Astrocyte (in vitro differentiated cells and primary cell): ENCODE measurements at places on chromosomes 3 and 15. TPM values are rescaled to one million over a fixed set of nuclear protein-coding genes. Genes with fewer than 3 reads are reported as not detected.

The IGSF10 gene
- total RNA-seq, result 0.43 and 0.84 TPM in 2 replicates

The PEAK1 gene
- total RNA-seq, result 58.5 and 62.3 TPM in 2 replicates

The KY gene
- 0.11 TPM in 1 of 2 replicates, not detected in the other for total RNA-seq

The SEC22A gene
- 10.9 and 16.9 TPM in 2 replicates for total RNA-seq

The SERPINI2 gene
- 0.32 TPM in 1 of 2 replicates, not detected in the other for total RNA-seq

The SLC35G2 gene
- total RNA-seq, result 9.4 and 10.1 TPM in 2 replicates

The FAM174B gene
- 10.2 and 11.2 TPM in 2 replicates for total RNA-seq

The SCAMP5 gene
- 18.7 and 23.1 TPM in 2 replicates for total RNA-seq

The PKM gene
- total RNA-seq, result 2,189 and 2,288 TPM in 2 replicates

The SLC7A14 gene
- total RNA-seq, result 0.23 TPM in 1 of 2 replicates, not detected in the other

The ABHD14A gene
- total RNA-seq, result 10.9 and 11.8 TPM in 2 replicates

The FANCD2OS gene
- not detected in 2 replicates for total RNA-seq

The DLEC1 gene
- total RNA-seq, result 0.19 and 0.54 TPM in 2 replicates

The NLGN1 gene
- total RNA-seq, result 0.91 and 1.2 TPM in 2 replicates

The GRM2 gene
- 0.12 and 0.25 TPM in 2 replicates for total RNA-seq

The RPL39L gene
- 6.5 and 7.6 TPM in 2 replicates for total RNA-seq

DNA sequence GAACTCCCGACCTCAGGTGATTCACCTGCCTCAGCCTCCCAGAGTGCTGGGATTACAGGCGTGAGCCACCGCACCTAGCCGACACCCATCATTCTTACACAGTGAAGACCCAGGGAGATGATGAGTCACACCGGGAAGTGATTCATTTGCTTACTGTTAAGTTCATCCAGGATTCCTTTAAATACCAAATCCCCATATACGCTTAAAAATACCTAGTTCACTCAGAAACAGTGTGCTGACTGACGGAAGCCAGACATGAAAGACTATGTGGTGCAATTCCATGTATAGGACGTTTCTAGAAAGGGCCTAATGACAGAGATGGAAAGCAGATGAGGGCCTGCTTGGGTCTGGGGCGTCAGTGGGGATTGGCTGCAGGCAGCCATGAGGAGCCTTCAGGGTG, 75.2 kb downstream of the APBA2 start:
- no peak overlapping the region for H3K27ac ChIP-seq
- peak; percentile 95 for DNase-seq
- no peak overlapping the region for H3K4me3 ChIP-seq
- H3K36me3 ChIP-seq, result no peaks in the 10 kb centered on the region
- H3K4me1 ChIP-seq, result peaks cover 14% of the 10 kb centered on the region
- no peaks in the 10 kb centered on the region for H3K27me3 ChIP-seq

- H3K4me1 ChIP-seq, result peaks cover 37% of the 10 kb centered on the region
- no peaks in the 10 kb centered on the region for H3K36me3 ChIP-seq
- DNase-seq, result peak; percentile 94
Observed at GRCh38 chr3:102182162-102182561, 252.7 kb upstream of the ZPLD1 start.

DNA sequence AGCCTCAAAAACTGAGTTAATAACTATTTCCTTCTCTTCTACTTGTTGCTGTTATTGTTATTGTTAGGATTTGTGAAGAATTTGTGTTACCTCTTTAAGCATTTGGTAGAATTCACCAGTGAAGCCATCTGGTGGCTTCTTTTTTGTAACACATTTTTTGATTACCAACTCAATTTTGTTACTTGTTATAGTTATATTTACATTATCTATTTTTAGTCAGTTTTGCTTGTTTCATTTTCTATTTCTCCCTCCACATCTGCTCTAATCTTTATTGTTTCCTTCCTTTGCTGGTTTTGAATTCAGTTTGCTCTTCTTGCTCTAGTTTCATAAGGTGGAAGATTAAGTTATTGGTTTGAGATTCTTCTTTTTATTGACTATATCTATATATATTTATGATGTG, 3.7 kb upstream of the SLC9C1 start:
- peaks cover 3% of the 10 kb centered on the region for H3K4me1 ChIP-seq
- no peaks in the 10 kb centered on the region for H3K36me3 ChIP-seq
- no peak for DNase-seq
- no peaks in the 10 kb centered on the region for H3K27me3 ChIP-seq
- H3K27ac ChIP-seq, result no peak overlapping the region

DNA sequence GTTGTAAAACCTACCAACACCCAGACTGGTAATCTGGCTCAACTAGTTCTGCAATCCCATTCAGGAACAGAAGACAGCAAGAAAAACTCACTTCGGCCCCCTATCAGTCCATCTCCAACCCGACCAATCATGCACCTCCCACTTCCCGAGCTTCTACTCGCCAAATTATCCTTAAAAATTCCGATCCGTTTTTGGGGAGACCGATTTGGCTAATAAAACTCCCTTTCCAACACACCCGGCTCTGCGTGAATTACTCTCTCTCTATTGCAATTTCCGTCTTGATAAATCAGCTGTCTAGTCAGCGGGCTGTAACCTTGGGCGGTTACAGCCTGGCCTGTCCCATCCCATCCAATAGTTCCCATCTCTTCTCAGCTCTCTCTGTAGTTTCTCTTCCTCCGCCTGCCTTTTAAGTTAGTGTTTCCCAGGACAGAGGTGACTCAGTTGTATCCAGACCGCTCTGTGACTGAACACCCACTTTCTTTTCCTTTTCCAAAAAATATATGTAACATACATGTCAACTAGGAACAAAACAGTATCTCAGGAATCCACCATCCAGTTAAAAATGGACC, 780 bp upstream of the ACAD9 start:
- DNase-seq, result peak; percentile 66
- H3K27ac ChIP-seq, result peak overlapping the region; percentile 98
- H3K36me3 ChIP-seq, result peaks cover 6% of the 10 kb centered on the region
- peak overlapping the region; percentile 81 for H3K4me3 ChIP-seq
- peaks cover 2% of the 10 kb centered on the region for H3K27me3 ChIP-seq

DNA sequence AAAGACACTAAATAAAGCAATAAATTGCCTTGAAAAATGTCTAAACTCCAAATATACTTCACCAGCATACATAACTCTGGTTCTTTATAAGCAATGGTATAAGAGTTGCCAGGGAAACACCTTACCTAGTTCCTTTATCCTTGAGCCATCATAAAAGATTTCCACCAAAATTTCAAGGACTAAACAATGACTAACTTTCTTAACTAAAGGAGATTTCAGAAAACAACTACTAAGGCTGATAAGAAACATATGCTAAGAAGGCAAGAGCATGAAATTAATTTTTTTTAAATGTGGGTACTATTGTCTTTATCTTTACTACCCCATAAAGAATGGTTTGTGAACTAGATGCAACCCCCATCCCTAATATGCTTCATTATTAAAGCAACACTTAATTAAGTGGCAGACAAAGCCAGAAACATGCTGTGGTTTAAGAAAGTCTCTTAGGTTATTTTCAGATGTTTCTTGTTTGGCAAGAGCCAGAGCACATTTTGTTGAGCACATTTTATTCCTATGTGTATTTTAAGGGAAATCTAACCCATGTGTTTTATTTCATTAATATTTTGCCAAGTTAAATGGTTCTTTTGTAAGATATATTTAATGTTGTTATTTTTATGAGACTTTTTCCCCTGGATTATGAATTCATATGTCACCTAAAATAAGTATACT, 17.4 kb upstream of the VEPH1 start:
- no peak for DNase-seq
- no peaks in the 10 kb centered on the region for H3K27me3 ChIP-seq
- no peaks in the 10 kb centered on the region for H3K36me3 ChIP-seq
- H3K4me3 ChIP-seq, result no peak overlapping the region

- no peaks in the 10 kb centered on the region for H3K4me1 ChIP-seq
- no peaks in the 10 kb centered on the region for H3K27me3 ChIP-seq
- H3K27ac ChIP-seq, result no peak overlapping the region
- no peaks in the 10 kb centered on the region for H3K36me3 ChIP-seq
- DNase-seq, result no peak
Observed at GRCh38 chr3:18489939-18490338, 64.8 kb upstream of the SATB1 start.

DNA sequence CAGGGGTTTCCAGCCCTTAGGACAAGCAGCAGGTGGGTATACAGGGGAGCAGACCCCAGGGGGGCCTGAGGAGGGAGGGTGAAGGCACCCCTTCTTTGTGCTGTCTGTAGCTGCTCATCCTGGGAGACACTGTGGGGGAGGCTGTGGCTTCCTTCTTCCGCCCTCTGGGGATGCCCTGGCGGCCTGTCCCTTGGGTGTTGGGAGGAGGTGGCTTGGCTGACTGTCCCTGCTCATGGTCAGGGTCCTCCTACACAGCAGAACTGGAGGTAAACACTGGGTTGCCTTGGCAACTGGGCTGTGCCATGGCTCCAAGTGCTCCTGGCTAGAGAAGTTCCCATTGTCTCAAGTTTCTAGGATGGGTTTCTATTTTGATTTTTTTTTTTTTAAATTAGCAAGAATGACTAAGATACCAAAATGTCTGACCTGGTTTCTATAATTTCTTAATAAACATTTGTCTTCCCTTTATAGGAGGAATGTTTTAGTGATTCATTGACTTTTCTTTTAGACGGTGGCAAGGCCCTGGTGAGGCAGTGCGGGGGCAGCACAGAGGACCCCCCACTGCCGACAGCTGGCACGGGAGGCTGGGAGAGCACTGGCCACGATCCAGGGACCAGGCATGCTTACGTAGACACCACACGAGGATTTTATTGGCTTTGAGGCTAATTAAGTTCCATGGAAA, 12.4 kb downstream of the KLF13 start:
- H3K4me1 ChIP-seq, result peaks cover 21% of the 10 kb centered on the region
- H3K4me3 ChIP-seq, result no peak overlapping the region
- H3K27me3 ChIP-seq, result no peaks in the 10 kb centered on the region
- H3K27ac ChIP-seq, result peak overlapping the region; percentile 78
- no peaks in the 10 kb centered on the region for H3K36me3 ChIP-seq
- DNase-seq, result peak; percentile 77

DNA sequence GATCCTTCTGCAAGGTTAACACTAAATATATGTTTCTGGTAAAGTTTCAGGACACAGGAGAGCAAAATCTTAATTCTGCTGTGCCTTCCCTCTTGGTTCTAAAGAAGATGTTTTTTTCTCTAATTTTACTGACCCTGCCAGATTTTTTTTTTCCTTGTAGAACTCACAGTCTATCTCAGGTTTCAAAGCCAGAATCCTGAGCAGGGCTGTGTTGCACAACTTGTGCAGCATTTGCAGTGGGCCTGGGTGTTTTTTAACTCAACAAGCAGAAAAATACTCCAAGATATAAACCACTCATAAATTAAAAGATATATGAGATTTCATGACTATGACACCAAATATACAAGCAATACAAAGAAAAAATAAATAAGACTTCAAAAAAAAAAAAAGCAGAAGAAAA, 40.2 kb upstream of the ARF4 start:
- no peak overlapping the region for H3K27ac ChIP-seq
- no peaks in the 10 kb centered on the region for H3K4me1 ChIP-seq
- no peaks in the 10 kb centered on the region for H3K27me3 ChIP-seq
- no peak overlapping the region for H3K4me3 ChIP-seq

GRCh38 chr3:54344601-54345231, 222.4 kb downstream of the CACNA2D3 start:
- H3K36me3 ChIP-seq, result no peaks in the 10 kb centered on the region
- no peaks in the 10 kb centered on the region for H3K4me1 ChIP-seq
- H3K4me3 ChIP-seq, result no peak overlapping the region
- H3K27ac ChIP-seq, result no peak overlapping the region
- H3K27me3 ChIP-seq, result no peaks in the 10 kb centered on the region
- DNase-seq, result no peak

- no peaks in the 10 kb centered on the region for H3K36me3 ChIP-seq
- H3K4me1 ChIP-seq, result no peaks in the 10 kb centered on the region
- no peak for DNase-seq
- no peak overlapping the region for H3K4me3 ChIP-seq
Observed at GRCh38 chr3:60591267-60591666, 660.0 kb downstream of the FHIT start.

DNA sequence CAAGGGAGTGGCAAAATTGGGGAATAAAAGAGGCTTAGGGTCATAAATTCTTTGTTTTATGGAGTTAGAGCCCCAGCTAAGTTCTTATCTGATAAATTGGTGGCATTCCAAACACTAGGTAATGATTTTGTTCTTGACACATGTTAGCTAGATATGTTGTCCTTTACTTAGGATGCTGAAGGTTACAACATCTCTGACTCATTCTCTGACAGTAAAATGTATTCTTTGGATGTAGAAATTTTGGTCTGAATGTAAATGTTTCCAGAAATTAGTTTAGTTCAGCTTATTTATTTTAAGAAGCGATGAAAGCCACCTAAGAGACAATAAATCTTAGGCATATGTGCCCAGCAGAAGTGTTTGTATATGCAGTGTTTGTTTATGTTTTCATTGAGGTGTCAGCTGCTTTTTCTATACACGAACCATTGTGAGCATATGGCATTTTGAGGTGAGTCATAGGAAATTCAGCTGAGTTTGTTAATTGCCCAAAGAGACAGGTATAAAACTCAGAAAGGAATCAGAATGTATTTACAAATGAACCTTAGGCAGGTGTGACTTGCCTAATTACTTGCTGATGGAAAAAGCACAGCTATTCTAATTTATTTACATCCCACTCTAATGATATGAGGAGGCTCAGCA, 247.7 kb downstream of the AGBL1 start:
- H3K36me3 ChIP-seq, result no peaks in the 10 kb centered on the region
- H3K27me3 ChIP-seq, result no peaks in the 10 kb centered on the region
- DNase-seq, result peak; percentile 10
- H3K4me1 ChIP-seq, result no peaks in the 10 kb centered on the region

GRCh38 chr3:50179710-50180109, 11.7 kb upstream of the GNAT1 start:
- H3K27me3 ChIP-seq, result no peaks in the 10 kb centered on the region
- no peak overlapping the region for H3K27ac ChIP-seq
- H3K4me3 ChIP-seq, result no peak overlapping the region
- DNase-seq, result no peak
- no peaks in the 10 kb centered on the region for H3K4me1 ChIP-seq
- no peaks in the 10 kb centered on the region for H3K36me3 ChIP-seq

GRCh38 chr3:31765871-31766270, 215.2 kb downstream of the OSBPL10 start:
- H3K27me3 ChIP-seq, result no peaks in the 10 kb centered on the region
- no peak overlapping the region for H3K27ac ChIP-seq
- H3K4me3 ChIP-seq, result no peak overlapping the region
- no peaks in the 10 kb centered on the region for H3K36me3 ChIP-seq

DNA sequence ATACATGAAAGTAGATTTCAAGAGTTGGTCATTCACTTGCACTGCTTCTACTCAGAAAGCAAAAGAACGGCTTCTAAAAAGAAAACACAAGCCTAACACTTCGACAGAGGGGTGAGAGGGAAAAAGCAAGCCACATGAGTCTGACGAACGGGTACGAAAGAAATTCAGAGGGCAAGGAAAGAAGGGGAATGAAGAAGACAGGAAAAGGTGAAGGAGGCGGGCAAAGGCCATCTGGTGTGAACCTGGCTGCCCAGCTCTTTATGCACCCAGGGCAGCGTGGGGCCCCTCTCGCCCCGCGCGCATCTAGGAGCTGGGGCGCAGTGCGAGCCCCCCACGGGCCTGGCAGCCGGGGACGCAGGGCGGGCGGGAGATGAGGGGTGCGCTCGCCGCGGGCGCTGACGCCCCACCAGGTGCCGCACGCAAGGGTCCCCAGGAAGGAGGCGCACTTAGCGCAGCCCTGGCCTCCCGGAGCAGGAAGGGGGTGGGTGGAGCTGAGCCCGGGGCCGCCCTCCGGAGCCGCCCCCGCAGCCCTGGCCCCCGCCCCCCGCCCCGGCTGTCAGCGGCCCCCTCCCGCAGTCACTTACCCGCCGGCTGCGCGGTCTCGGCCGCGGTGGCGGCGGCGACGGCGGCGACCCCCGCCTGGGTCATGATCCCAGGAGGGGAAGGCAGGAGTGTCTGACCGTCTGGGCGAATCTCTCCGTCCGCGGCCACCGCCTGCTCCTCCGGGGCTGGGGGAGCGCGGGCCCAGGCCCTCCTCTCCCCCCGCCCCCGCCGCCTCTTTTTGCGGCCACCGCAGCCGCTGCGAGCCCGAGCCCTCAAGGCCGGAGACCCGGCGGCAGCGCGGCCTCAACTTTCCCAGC, at the start of gene USF3:
TSS of gene USF3 (minus strand) at position 857 of the 860 bp plus-strand sequence. CDS start 21,764 bp downstream, outside the sequence.
- peak within 1 kb of the TSS; percentile 96 for H3K4me3 ChIP-seq
- H3K27me3 ChIP-seq, result no peaks in the 10 kb centered on the region
- H3K27ac ChIP-seq, result peak within 1 kb of the TSS; percentile 76
- H3K4me1 ChIP-seq, result peaks cover 11% of the 10 kb centered on the region
- DNase-seq, result peak; percentile 39
